ENCODE measurements at places on chromosomes 1 and 21.

DNA sequence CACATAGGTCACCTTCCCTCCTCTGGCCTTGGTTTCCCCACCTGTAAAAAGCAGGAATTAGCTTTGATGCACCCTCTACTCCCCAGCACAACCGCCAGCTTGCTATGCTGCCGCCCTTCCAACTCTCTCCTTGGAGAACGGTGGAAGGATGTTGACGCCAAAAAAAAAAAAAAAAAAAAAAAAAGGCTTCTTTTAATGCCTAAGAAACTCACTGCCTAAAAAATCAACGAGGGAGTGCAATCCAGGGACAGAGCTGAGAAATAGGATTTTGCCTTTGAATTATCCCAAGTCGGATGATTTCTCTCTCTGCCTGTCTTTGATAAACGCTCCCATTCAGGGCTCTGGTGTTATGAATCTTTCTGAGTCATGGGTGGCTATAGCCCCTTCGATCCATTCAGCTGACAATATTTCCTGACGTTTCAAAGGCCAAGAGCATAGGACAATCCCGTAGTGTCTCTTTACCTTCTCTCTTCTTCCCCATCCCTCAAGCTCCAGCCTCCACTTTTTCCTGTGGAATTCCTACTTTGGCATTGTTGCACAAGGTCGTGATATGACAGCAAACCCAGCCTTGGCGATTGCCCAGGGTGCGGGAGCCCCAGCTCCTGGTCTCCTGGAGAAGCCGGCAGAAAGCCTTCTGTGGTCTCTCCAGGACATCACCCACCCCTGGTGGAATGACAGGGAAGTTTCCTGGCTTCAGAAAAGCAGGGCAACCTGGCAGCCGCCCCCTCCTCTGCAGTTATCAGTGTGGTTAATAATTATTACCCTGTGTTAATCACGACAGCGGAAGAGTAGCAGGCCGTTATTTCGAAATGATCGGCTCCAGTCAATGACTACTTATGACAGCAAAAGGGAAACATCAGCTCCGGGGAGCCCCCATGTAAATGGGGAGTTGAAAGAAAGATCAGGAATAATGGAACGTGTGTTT lies 8.0 kb upstream of the PLXNA2 start:
- DNase-seq, result no peak

GRCh38 chr1:43197343-43198127 lies 25.4 kb downstream of the CFAP57 start:
- DNase-seq, result no peak

DNA sequence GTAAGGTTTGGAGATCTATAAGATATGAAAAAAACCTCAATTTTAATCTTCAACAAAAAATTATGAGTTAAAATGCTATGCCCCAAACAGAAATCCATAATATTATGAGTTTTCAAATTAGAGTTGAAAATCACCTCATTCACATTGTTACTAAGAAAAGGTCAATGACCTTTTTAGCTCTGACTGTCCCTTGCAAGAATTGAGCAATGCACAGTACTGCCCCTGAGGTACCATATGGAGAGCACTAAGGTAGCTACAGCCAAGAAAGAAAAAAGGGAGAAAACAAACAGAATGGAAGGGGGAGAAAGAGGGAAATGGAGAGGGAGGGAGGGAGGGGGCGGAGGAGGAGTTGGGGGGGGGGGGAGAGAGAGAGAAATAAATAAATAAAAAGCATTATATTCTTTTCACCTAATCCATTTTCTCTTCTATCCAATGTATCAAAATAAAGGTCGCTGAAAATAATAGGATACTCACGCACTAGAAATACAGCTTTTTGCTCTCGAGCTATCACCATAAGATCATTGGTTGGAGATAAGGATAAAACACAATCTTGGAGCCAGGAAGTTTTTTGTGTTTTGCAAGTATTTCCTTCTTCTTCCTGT lies 58.8 kb downstream of the RAB3GAP2 start:
- DNase-seq, result no peak

DNA sequence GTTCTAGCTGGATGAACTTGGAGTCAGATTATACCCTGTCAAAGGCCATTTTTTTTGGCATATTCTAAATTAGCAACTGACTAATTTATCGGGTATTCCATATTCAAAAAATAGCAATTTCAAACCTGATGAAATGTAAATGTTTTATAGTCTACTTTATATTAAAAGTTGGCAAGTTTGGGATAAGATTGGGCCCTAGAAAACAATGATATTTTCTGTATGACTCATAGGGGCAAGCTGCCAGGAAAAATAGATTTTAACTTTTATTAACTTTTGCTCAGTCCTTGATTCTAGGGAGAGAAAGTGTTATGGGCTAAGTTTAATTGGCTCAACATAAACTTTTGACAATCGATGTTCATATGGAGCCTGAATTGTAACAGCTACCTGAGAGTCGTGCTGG lies 576.9 kb upstream of the B3GALT2 start:
- DNase-seq, result no peak

DNA sequence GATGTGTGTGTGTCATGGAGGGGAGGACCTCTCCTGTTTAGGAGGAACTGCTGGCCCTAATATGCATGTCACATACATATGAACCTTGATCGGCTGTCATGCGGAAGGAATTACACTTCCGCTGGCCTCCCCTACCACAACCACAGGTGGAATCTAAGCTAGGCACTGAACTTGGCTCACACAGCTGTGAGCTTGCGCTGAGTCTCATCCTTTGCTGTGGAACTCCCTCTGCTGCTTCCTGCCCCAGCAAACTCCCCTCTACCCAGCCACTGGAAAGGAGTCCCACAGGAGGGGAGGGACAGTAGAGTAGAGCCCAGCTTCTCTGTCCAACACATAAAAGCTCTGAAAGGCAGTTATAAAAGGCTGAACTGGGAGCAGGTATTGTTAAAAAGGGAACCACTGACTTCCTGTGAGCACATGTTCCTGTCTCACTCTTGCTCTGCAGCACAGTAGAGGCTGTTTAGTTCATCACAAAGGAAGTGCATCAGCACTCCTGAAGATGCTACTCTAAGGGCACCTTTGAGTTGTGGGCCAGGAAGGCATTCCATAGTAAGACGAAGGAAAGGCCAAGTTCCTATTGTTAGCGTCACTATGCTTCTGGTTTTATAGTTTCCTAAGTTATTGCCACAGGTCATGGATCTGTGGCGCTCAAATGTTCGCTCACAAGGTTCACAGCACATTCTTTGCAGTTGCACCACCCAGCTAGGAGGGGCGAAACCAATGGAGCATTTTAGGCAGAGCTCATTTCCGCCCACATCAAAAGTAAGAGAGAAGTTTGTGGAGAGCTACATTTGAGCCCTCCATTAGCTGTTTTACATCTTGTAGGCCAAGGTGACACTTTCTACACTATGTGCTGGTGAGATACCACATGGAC lies 17.7 kb upstream of the PTPRC start:
- peak; percentile 83 for DNase-seq

GRCh38 chr1:91201176-91201575 lies 179.3 kb upstream of the ZNF644 start:
- no peak for DNase-seq

DNA sequence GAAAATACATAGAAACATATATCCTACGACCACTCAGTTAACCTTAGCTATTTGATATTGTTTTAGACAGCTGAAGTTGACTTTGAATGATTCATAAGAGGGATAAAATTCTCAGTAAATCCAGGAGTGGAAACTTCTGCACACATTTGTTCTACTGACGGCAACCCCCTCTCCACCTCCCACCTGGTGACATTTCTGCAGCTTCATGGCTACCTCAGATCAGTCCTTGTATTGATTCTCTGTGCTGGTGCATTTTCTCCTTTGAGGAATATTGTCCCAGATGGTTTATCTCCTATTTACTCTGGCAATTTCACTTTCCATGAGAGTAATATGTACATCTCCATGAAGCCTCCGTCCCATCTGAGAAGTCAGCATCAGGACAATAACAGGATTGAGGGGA lies 57.7 kb upstream of the COA6 start:
- no peak for DNase-seq

DNA sequence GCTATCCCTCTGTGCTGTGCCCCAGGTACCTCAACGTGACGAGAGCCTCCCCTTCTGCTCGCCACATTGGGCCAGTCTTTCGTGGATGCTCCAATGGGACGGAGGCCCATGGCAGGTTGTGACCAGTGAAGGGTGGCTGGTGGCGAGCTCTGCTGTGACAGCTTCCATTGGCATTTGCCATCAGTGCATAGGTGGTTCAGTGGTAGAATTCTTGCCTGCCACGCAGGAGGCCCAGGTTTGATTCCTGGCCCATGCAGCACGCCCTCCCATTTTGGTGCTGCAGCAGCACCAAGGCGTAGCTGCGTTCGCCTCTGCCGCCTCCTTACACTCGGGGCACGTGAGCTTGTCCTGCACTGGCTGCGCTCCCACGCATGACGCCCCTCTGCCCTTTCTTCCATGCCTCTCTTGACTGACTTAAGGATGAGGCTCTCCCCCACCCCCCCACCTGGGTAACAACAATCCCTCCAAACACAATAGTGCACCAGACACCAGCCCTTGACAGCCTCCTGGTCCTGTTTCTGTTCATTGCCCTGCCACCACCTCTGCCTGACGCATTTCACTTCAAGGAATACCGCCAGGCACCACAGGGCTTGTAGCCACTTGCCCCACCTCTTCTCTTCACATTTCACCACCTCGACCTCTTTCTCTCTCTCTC lies 24.7 kb upstream of the FCGR2A start:
- DNase-seq, result no peak

DNA sequence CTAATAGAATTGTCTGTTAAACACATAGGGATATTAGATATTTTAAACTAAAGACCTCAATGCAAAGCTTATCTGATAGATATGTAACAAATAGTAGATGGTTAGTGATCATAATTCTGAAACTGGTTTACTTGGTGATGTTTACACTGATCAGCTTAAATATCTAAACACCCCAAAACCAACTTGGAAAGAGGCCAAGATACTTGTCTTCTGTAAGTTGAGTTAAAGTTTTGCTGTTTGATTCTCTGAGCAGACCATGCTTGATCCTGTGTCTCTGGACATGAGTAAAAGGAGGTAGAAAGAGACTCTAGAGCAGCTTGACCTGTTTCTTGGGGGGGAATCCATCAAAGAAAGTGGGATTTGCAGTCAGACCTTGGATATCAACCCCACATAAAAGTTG lies 107.5 kb downstream of the NEK7 start:
- DNase-seq, result no peak

DNA sequence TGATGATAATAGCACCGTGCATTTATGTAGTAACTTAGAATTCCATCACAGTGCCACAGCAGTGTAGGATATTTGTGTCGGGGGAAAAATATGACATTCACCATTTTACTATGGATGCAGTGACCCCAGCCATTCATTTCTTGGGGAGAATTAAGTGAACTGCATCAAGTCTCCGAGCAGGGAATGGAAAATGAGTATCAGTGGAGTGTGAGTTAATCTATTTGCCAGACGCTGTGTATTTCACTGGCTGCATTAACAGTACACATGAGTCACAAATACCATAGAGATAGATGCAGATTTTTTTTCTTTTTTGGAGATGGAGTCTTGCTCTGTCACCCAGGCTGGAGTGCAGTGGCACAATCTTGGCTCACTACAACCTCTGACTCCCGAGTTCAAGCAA lies 33.8 kb upstream of the SLC45A1 start:
- DNase-seq, result no peak

DNA sequence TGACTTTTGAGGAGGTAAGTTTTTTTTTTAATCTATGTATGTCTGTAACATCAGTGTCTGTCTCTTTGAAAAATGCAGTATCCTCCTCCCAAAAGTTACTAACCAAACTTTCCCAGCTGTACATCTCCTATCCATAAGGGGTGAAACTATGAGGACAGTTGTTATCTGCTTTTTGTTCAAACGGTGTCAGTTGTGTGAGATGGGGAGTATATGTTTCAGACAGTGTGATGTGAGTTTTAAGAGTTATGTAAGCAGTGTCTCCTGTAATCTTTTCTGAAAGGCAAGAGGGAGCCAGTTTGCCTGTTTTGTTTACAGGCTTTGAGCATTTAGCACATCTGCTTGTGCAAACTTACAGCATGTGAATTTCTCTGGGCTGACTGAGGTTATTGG lies 34.8 kb upstream of the CACYBP start:
- peak; percentile 31 for DNase-seq

DNA sequence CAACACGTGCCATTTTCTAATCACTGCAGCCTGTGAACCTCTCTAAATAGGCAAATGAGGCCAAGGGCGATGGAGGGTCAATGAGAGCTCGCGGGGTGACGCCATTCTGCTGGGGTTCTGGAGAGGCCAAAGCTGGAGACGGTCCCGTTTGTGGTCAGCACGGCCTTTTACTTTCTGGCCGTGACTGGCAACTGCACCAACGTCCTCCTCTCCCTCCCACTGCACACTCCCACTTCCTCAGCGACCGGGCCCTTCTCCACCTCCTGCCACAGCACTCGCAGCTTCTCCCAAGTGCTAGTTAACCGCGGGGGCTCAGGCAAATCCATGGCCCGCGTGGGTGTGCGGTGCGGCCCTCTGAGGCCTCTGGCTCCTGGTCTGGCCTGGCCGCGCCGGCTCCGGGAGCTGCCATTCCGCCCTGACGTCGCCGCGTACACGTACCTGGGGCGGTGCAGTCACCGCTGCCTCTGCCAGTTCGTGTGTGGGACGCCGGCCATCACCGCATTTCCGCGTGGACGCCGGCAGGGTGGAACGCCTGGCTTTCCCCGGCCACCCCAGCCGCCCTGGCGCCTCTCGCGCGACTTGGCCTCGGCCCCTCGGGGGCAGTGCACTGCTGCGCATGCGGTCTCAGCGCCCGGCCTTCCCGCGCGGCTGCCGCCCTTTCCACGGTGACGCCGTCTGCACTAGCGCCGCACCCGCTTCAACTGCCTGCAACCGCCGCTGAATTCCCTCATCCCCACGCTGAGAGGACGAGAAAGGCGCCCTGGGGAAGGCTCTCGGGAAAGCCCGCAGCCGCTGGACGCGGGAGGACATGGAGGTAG lies 18.2 kb downstream of the OR2C3 start:
- DNase-seq, result no peak

DNA sequence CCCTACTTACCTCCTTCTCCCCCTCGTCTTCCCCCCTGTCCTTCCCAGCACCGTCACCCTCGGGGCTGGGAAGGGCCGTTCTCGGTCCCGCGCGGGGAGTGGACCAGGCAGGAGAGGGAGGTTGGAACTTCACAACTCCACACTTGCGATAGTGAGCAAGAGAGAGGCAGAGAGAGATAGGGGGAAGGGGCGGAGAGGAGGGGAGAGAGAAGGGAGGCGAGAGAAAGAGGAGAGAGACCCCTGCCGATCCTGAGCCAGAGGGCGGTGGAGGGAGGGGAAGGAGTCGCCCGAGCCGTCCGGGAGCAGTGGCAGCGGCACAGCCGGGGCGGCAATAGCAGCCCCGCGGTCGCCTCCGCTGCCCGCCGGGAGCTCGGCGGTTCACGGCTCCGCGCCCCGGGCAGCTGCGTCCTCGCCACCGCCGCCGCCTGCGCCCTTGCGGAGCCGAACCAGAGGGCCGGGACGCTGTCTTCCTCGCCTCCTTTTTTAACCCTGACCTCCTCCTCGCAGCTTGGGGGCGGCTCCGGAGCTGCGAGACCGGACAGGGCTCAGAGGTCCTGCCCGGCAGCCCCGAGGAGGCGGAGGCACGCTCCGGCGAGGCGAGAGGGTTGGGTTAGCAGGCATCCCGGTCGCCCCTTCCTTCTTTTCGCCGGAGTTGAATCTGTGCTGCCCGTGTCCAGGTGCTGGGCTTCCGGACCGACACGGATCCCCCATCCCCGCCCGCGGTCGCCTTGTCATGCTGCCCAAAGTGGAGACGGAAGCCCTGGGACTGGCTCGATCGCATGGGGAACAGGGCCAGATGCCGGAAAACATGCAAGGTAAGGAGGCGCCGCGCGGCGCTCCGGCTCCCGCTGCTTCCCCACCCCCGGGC lies 11.7 kb downstream of the NR5A2 start:
- DNase-seq, result no peak

Measured in hematopoietic multipotent progenitor cell (in vitro differentiated cells).